Left ventricle myocardium inferior (tissue), 1 donor: ENCODE measurements at places on chromosomes 4 and X.

GRCh38 chr4:172809319-172809718 is 359.3 kb upstream of the GALNT7 start:
- no peak overlapping the region for H3K27ac ChIP-seq
- DNase-seq, result no peak
- H3K36me3 ChIP-seq, result no peaks in the 10 kb centered on the region
- H3K4me1 ChIP-seq, result no peaks in the 10 kb centered on the region
- no peak overlapping the region for H3K4me3 ChIP-seq

GRCh38 chr4:86896596-86896995 is 4.4 kb upstream of the C4orf36 start:
- DNase-seq, result no peak
- H3K27me3 ChIP-seq, result no peaks in the 10 kb centered on the region
- peaks cover 15% of the 10 kb centered on the region for H3K4me1 ChIP-seq
- H3K36me3 ChIP-seq, result no peaks in the 10 kb centered on the region

DNA sequence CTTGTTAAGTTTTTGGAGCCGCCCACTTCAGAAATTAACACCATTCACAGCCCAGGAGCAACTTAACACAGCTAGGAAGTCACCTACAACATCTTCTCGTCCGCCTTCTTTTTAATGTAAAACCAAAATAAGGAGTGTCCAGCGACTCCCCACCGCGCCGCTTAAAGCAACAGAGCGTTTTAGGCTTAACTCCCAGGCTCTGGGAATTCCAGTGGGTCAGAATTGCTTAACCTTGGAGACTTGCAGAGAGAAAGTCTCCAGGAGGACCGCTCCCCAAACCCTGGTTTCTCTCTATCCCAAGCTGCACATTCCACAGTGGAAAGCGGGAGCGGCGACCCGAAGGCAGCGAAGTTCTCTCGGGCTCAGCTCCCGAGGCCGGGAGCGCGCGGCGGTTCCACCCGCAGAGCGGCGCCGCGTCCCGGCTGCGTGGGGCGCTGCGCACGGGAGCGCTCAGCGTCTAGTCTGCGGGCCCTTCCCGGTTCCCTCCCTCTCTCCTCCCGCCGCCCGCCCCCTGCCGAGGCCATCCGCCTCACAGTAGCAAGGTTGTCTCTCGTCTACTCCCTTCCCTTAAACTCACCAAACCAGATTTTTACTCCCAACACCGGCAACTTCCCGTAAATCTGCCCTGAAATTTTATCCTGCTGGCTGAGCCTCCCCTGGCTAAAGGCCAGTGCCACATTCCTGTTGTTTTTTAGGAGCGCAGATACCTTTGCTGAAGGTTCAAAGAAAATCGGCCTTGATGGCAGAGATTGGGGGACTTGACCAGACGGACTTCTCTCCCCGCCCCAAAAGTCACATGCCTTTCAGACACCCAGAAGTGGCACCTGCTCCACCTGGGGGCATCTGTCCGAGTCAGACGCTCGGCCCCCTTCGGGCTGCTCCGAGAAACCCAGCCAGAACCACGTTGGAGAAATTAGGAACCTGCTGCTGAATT is at the start of gene RBM47:
RBM47 (minus strand) TSS at position 464 of the 934 bp plus-strand sequence. CDS start 190,971 bp downstream, outside the sequence.
- peak within 1 kb of the TSS; percentile 58 for H3K27ac ChIP-seq
- DNase-seq, result peak; percentile 54
- H3K27me3 ChIP-seq, result peaks cover 56% of the 10 kb centered on the region
- H3K4me1 ChIP-seq, result peaks cover 12% of the 10 kb centered on the region

DNA sequence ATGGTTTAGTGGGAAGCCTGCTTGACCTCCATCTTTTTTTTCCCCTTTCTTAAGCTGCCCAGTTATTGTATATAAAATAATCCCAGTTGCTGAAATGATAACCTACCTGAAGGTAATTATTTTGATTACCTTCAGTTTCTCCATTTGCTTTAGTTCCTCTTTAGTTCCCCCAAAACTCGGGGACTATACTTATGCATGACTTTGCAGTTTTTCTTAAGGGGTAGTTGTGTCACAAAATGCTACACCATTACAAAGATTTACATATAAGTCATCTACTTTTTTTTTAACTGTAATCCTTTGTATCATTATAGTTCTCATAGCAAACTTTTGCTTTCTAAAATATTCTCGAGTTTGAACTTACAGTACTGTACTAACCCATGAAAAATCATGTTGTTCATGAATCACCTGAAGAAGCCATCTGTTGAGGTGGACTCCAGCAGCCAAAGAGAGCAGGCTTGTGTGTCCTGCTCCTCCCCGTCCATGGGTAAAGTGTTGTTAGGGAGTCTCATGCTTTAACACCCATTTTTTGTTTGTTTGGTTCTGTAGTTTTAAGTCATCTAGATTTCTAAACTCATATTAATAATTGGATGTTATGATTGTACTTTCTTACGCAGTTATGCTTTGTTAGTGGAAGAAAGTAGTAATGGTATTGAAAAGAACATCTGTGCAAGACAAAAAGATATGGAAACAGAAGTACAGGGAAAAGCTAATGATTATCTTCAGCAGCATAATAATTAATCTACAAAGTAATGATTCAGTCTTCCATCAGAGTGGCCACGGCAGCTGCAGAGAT is 34.6 kb downstream of the HADH start:
- no peak overlapping the region for H3K4me3 ChIP-seq
- H3K27me3 ChIP-seq, result no peaks in the 10 kb centered on the region
- DNase-seq, result no peak
- peaks cover under 1% of the 10 kb centered on the region for H3K4me1 ChIP-seq

DNA sequence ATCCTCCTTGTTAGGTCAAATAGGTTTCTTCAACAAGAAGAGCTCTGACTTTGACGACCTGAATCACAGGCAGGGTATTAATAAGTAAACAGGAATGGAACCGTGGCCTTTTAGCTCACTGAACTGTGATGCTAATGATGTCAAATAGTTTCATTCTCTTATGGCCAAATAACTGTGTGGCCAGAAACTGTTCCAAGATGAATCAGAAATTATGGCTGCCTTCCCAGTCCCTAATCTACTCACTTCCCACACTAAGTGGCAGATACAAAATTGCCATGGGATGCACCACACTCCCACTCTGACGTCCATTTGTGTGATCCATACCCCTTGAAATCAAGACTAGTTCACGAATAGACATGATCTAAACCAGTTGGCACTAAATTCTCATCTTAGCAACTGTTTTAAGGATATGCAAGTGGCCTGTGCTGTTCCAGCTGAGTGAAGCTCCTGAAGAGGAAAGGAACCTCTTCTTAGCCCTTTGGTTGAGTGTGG is 455.4 kb downstream of the IL15 start:
- no peaks in the 10 kb centered on the region for H3K36me3 ChIP-seq
- H3K27me3 ChIP-seq, result no peaks in the 10 kb centered on the region
- peak overlapping the region; percentile 65 for H3K27ac ChIP-seq
- H3K4me1 ChIP-seq, result peaks cover 7% of the 10 kb centered on the region
- no peak for DNase-seq

GRCh38 chr4:986428-986878 is 391 bp upstream of the IDUA start:
- H3K4me3 ChIP-seq, result peak overlapping the region; percentile 81
- no peaks in the 10 kb centered on the region for H3K27me3 ChIP-seq
- no peak for DNase-seq
- peaks cover 36% of the 10 kb centered on the region for H3K4me1 ChIP-seq
- H3K27ac ChIP-seq, result peak overlapping the region; percentile 62

- no peaks in the 10 kb centered on the region for H3K4me1 ChIP-seq
- H3K36me3 ChIP-seq, result no peaks in the 10 kb centered on the region
- H3K4me3 ChIP-seq, result no peak overlapping the region
- DNase-seq, result no peak
Observed at GRCh38 chrX:132482632-132483031, 6.2 kb downstream of the MBNL3 start.

DNA sequence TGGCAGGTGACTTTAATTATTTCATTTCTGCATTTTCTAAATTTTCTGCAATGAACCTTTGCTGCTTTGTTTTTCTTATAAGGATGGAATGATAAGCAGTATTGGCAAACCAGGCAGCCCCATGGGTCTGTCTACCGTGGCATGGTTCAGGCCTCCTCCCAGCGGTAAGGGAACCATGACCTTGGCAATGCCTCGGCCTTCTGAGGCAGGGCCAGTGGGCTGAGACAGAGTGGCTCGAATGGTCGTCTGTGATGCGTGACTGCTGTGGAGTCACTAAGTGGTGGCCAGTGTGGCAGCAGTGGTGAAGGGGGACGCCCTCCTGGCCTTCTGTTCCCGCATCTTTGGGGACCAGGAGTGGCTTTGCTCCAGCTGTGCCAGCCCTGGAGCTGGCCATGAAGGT is 43.6 kb upstream of the GRPEL1 start:
- DNase-seq, result peak; percentile 9
- H3K27me3 ChIP-seq, result peaks cover 14% of the 10 kb centered on the region
- no peak overlapping the region for H3K4me3 ChIP-seq
- H3K4me1 ChIP-seq, result no peaks in the 10 kb centered on the region
- H3K27ac ChIP-seq, result no peak overlapping the region

DNA sequence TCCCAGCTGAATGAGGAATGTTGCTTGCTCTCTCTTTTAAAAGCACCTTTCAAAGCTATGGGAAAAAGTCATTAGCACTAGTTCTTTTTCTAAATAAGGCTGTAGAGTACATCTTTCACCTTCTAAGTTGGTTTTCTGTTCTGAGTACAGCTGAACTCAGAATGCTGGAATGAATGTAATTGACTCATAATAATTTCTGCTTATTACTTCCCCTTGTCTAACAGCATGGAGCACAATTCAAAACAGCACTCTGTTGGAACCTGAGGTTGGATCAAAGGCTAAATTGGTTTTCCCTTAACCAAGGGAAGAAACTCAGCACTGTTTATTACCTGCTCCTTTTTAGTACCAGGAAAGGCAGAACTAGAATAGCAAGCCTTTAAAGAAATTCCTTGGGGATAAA is 33.5 kb upstream of the CYP2U1 start:
- no peak overlapping the region for H3K4me3 ChIP-seq
- H3K27me3 ChIP-seq, result no peaks in the 10 kb centered on the region
- peaks cover 32% of the 10 kb centered on the region for H3K4me1 ChIP-seq
- DNase-seq, result no peak

- H3K4me1 ChIP-seq, result peaks cover 12% of the 10 kb centered on the region
- no peak overlapping the region for H3K4me3 ChIP-seq
- DNase-seq, result no peak
Observed at GRCh38 chr4:75769036-75769435, 44.7 kb downstream of the USO1 start.

- H3K4me1 ChIP-seq, result peaks cover 31% of the 10 kb centered on the region
- no peak overlapping the region for H3K4me3 ChIP-seq
- no peaks in the 10 kb centered on the region for H3K27me3 ChIP-seq
- H3K36me3 ChIP-seq, result no peaks in the 10 kb centered on the region
- peak overlapping the region; percentile 81 for H3K27ac ChIP-seq
- DNase-seq, result no peak
Observed at GRCh38 chr4:87543835-87544461, 14.8 kb upstream of the SPARCL1 start.

DNA sequence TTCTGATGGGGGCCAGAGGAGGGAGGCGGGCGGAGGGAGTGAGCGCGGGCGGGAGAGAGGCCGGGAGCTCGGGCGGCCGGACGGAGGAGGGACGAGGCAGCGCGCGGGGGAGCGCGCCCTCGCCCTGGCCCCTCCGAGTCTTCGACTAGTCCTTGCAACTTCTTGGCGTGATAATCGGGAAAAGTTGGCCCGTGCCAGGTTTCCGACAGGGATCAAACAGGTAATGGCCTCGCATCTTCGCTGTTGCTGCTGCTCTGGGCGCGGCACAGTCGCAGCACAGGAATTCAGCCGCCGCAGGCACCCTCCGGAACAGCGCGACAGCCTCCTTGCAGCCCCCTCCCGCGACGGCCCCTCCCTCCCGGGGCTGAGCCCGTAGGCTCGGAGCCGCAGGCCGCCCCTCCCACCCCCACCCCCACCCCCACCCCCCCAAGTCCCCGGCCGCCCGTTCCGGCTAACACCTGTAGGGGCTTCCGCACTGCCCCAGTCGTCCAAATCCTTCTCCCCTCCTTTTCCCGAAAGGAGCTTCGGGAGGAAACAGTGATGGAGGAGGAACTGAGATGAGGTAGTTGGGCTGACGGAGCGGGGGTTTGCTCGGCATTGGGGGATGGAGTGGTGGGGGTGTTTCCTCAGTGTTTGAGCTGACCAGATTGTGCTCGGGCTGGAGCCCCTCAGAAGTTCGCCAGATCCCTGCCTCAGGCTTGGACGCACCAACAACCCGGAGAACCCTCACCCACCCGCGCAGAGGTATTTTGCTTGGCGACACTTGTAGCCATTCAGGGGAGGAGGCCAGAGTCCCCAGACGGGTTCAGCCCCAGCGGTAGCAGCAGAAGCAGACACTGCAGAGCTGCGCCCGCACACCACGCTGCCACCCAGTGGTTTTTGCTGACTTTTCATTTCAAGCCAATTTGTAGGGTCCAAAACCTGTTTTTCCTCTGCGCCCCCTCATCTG is at the start of gene FGF13:
FGF13 (minus strand) TSS at position 319 of the 949 bp plus-strand sequence. CDS start 714 bp downstream, outside the sequence.
- H3K36me3 ChIP-seq, result no peaks in the 10 kb centered on the region
- H3K27me3 ChIP-seq, result peaks cover 36% of the 10 kb centered on the region
- no peak within 1 kb of the TSS for H3K27ac ChIP-seq
- H3K4me1 ChIP-seq, result no peaks in the 10 kb centered on the region
- H3K4me3 ChIP-seq, result peak within 1 kb of the TSS; percentile 60
- DNase-seq, result peak; percentile 10

DNA sequence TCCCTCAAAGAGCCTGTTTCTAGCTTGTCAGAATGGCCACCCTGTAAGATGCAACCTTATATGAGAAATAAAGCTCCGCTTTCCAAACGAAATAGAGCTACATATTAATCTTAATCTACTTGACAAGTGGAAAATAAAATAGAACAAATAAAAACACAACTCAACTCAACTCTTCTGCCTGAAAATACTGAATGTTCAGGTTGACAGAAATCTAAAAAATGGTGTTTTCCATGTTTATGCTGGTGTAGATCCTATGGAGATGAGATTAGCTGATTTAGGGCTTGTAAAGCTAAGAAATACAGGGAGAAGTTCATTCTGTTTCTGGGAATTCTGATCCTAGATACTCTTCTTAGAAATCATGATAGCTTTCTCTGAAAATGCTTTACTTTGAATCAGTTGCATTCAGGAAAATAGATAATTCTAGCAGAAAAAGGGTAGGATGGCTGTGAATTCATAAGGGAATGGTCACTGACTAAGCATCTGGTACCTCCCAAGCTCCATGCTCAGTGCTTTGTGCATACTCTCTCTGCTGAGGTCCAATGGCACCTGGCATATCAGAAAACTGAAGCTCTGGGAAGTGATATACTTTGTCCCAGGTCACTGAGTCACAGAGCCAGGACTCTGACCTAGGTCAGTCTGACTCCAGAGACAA is 89.2 kb upstream of the EXOC1L start:
- H3K36me3 ChIP-seq, result no peaks in the 10 kb centered on the region
- no peak for DNase-seq
- H3K27me3 ChIP-seq, result peaks cover 19% of the 10 kb centered on the region
- H3K4me1 ChIP-seq, result no peaks in the 10 kb centered on the region
- no peak overlapping the region for H3K27ac ChIP-seq
- no peak overlapping the region for H3K4me3 ChIP-seq

- peak overlapping the region; percentile 8 for H3K4me3 ChIP-seq
- H3K4me1 ChIP-seq, result peaks cover 19% of the 10 kb centered on the region
- peak overlapping the region; percentile 49 for H3K27ac ChIP-seq
- H3K27me3 ChIP-seq, result no peaks in the 10 kb centered on the region
- H3K36me3 ChIP-seq, result no peaks in the 10 kb centered on the region
Observed at GRCh38 chr4:38752941-38753806, 29.6 kb downstream of the TLR10 start.

- H3K36me3 ChIP-seq, result no peaks in the 10 kb centered on the region
- no peak overlapping the region for H3K27ac ChIP-seq
- H3K4me3 ChIP-seq, result no peak overlapping the region
- DNase-seq, result no peak
- no peaks in the 10 kb centered on the region for H3K27me3 ChIP-seq
Observed at GRCh38 chr4:19164334-19164733, 1087.4 kb upstream of the SLIT2 start.
